ENCODE measurements at places on chromosomes 12 and 14.

DNA sequence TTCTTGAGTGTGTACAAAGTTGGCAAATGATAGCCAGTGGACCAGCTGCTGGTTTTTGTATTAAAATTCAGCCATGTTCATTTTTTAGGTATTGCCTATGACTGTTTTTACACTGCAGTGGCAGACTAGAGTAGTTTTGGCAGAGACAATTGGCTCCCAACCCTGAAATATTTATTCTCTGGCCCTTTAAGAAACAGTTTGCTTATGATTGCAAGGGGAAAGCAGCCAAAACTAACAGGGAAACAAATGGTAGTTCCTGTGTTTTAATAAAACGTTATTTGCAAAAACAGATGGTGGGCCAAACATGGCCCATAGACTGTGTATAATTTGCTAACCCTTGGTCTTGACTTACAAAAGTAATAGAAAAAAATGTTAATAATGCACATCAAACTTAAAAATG lies 110.2 kb downstream of the ALX1 start:
- DNase-seq: no peak

DNA sequence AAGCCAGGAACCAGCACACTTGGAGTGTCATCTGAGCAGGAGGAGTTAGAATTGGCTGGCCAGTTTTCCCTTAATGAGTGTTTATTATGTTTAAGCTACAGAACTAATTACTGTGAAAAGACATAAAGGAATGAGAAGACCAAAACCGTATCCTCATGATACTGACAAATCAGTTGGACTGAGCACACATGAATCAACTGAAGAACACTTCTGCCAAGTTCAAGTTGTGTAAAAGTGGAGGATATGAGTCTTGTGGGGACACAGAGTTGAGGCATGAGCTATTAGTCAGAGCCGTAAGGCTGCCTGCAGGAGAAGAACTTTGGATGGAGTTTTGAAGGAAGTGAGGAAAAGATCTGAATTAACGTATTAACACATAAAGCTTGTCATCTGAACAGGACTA lies 43.1 kb downstream of the HMGA2 start:
- DNase-seq: no peak

GRCh38 chr12:96882862-96883261 lies 24.2 kb upstream of the NEDD1 start:
- no peak for DNase-seq

DNA sequence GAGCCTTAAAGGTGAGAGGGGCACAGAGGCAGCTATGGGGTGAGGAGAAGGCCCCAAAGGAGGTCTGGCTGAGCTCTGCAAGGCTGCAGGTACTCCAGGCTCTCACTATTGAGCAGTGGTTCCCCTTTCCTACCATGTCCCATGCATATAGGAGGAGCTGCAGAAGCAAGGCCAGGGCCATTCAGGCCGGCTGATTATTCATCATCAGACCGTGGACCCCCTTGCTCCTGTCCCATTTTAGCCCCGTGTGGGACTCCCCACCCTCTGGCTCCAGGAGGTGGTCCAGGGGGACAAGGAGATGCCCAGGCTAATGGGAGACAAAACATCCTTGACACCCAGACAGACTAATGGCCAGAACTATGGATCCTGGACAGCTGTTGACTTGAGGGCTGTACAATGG lies 3.1 kb downstream of the GPD1 start:
- no peak for DNase-seq

DNA sequence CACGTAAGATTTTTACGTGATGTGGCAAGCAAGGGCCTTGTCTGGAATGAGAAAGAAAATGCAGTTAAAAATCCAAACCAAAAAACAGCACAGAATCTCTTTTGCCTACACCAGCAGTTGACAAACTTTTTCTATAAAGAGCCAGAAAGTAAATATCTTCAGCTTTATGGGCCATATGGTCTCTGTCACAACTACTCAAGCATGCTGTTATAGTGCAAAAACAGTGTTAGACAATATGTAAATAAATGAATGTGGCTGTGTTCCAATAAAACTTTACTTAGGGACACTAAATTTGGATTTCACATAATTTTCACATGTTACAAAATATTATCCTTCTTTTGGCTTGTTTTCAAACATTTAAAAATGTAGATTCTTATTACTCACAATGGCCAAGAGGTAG lies 6.2 kb upstream of the ELK3 start:
- DNase-seq: no peak

DNA sequence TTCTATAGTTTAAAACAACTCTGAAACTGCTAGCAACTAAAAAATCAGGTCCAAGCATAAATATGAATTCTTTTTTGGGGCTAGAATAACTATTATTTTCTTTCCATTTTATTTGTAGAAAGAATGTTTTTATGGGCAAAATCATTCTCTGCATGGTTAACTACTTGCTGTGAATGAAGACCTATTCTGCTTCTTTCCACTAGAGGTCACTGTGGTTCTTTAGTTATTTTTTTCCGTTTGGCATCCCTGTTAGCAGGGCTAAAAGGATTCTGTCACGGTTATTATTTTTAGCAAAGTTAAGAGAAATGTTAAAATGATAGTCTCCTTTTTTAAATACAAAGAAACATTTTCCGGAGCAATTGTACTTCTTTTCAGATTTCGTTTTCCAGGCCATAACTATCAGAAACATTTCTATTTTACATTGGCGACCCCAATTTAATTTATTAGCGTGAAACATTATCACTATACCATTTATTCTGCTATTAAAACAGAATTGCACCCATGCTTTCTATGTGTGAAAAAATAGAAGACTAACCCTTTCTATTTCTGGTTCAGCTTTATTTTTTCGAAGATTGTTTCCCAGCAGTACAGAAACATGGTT lies 404.8 kb downstream of the ATP23 start:
- no peak for DNase-seq

GRCh38 chr14:68359022-68359836 lies 433.6 kb downstream of the ZFP36L1 start:
- DNase-seq: no peak

- DNase-seq: no peak
Measured at GRCh38 chr12:58873496-58873895, 46.8 kb downstream of the LRIG3 start.

- DNase-seq: no peak
Measured at GRCh38 chr12:91990525-91990924, 155.1 kb downstream of the BTG1 start.

DNA sequence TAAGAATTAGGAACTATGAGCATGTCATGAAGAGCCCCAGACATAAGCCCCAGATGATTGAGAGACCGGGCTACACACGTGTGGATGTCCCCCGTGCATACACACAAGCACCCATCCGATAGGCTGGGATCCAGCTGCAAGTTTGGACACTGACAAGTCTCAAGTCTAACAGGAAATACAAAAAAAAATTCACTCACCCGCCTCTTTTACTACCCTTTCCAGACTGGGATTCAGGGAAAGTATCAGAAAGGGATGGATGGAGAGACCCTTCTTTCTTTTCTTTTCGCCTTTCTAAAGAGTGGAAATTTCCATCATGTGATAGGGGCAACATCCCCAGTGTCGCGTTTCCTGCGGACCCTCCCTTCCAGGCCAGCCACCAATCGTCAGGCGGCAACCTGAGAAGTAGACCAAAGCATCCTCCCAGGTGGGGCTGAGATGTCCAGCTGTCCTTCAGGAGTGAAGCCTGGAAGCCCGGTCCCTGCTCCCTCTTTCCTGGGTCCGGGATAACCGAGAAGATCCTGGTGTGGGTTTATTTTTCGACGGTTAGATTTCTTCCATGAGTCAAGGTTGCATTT lies 6.4 kb upstream of the SLC38A4 start:
- DNase-seq: no peak

DNA sequence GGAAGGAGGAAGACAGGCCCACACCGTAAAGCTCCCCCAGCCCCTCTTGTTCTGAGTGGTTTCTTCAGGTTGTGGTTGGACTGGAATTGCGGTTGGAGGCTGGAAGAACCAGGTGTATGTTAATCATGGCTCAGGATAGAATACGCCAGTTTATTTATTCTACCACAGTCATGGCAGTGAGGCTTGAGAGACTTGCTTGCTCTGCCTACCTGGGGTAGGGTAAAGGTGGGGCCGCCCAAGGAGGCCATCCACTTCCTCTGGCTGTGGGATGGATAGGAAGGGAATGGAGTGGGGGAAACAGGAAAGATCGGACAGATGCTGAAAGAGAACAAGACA lies 8.1 kb downstream of the SHMT2 start:
- DNase-seq: no peak

- DNase-seq: no peak
Measured at GRCh38 chr12:77062846-77063461, 2.4 kb downstream of the E2F7 start.

DNA sequence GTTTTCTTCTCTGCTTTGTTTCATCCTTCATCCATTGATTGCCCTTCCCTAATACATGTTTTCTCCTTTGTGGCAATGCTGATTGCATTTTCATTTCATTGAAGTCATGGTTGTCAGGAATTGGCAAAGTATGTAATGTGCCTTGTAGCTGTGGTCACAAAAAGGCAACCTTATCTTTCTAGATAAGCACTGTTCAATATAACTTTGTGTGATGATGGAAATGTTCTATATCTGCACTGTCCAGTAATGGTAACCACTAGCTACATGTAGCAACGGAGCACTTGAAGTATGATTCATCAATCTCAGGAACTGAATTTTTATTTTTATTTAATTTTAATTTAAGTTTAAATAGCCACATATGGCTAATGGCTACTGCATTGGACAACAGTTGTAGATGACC lies 79.8 kb downstream of the PCNX1 start:
- no peak for DNase-seq

- peak; percentile 69 for DNase-seq
Measured at GRCh38 chr14:23443411-23443812, 8.0 kb upstream of the MYH7 start.

GRCh38 chr12:11703378-11703777 lies 53.9 kb downstream of the ETV6 start:
- no peak for DNase-seq

- no peak for DNase-seq
Measured at GRCh38 chr14:22422238-22422637, 166.8 kb downstream of the DAD1 start.

DNA sequence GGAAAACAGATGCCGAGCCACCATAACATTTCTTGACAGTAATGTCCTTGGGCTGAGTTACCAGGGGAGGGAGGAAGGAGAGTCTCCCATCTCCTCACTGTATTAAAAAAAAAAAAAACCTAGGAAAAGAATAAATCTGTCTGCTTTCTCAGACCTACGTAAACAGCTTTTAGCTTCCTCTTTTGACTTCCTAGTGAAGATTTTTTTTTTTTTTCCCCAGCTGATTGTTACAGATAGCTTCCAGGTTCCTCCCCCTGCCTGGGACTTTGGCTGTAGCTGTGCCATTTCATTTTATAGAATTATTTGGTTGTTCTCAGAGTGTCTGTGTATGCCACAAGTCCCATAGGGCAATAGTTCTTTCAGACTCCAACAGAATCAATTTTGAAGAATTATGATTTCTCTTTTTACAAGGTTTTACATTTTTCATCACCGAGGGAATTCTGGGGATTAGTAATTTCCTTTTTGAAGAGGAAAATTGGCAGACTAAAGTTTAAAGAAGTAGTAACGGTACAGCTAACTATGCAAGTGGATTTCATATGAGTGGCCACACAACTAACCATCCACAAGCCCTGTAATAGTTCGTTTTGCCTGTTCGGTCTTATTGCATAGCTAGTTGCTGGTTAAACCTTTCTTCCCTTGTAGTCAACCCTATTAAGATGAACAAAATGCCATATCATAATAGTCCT lies 23.1 kb upstream of the GNS start:
- DNase-seq: no peak

DNA sequence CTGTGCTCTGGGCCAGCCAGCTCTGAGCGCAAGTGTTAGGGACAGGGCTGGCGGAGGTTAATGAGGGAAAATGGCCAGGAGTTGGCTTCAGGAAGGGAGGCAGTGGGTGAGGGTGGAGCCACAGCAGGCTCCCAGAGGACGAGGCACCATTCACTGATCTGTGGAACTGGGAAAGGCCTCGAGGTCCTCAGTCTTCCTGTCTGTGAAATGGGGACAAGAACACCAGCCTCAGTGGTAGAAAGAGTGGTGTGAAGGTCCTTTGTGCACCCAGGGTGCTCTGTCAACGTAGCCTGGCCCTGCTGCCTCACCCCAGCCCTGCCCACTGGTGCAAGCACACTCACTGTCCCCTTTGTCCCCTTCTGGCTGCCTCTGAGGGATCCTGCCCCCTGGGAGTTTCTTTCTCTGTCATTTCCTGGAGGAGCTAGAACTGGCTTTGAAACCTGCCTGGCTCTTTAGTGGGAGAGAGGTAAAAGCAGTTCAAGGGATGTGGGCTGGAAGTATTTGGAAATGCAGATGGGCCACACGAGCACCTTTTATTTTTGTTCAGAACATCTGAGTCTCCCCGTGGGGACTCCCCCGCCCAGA lies 25.0 kb downstream of the SYNDIG1L start:
- DNase-seq: no peak

DNA sequence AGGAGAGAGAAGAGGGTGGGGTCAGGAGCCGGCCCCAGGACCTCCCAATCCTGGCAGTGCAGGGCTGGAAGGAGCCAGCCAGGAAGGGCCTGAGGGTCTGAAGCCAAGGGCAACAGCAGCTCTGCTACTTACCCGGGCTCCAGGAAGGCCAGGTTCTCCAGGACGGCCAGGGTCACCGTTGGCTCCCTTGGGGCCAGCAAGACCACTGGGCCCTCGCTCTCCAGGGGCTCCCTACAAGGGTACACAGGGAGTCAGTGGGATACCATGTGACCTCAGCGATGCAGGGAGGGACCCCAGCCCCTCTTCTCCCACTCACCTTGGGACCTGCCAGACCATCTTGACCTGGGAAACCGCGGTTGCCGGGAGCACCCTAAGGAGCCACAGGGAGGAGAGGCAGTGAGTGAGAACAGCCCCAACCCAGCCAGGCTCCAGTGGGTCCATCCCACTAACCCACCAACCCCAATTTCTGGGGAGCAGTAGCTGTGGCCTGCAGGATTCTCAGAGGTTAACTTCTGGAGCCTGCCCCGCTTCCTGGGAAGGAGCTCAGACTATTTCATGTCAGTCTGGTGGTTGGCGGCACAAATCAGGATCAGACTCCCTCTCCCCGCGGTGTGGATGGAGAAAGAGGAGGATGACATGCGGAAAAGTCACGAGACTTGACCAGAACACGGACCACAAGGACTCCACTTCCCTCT lies 18.5 kb downstream of the COL2A1 start:
- no peak for DNase-seq
